Daoy (cell line): ENCODE measurements at places on chromosomes 2 and 18. TPM values are rescaled to one million over a fixed set of nuclear protein-coding genes. Genes with fewer than 3 reads are reported as not detected.

Gene SMYD5
- 31.5 and 31.9 TPM in 2 replicates for total RNA-seq

Gene MITD1
- 31.6 and 37.2 TPM in 2 replicates for total RNA-seq

Gene DCDC2C
- not detected in 2 replicates for total RNA-seq

Gene POU3F3
- 5.8 and 6.5 TPM in 2 replicates for total RNA-seq

Gene PTPRN
- total RNA-seq = 0.21 and 1.3 TPM in 2 replicates

Gene ANKRD29
- total RNA-seq = 1.6 and 3.9 TPM in 2 replicates

Gene ELP2
- total RNA-seq = 77.4 and 80.6 TPM in 2 replicates

Gene DPP10
- total RNA-seq = not detected in 2 replicates

DNA sequence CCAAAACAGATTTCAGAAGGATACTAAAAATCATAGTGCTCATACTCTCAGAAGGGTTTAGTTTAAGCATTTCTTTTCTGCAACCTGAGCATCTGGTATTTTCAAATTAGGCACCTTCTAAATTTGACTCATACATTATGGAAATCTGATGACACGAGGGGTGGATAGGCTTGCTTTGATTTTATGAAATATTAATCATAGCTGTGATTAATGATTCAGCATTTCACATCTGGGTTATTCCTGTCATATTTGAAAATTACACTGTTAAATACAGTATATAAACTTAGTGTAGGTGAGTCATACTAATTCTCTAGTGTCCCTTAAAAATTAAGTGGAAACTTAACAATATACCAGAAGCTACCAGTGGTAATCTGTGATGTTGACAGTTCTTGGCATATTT lies 47.7 kb downstream of the MRPS9 start:
- DNase-seq = no peak

DNA sequence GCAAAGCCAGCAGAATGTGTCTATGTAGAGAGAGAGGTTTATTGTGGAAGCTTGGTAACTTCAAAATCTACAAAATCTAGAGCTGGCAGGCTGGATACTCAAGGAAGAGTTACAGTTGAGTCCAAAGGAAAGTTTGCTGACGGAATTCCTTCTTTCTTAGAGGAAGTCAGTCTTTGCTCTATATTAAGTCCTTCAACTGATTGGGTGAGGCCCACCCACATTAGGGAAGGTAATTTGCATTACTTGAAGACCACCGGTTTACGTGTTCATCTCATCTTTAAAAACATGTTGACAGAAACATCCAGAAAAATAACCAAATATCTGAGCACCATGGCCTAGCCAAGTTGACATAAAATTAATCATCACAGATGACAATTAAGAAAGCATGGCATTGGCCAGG lies 101.5 kb downstream of the TEX51 start:
- DNase-seq = no peak

- no peak for DNase-seq
Measured at GRCh38 chr18:34970106-34970505, 71.1 kb upstream of the MAPRE2 start.

DNA sequence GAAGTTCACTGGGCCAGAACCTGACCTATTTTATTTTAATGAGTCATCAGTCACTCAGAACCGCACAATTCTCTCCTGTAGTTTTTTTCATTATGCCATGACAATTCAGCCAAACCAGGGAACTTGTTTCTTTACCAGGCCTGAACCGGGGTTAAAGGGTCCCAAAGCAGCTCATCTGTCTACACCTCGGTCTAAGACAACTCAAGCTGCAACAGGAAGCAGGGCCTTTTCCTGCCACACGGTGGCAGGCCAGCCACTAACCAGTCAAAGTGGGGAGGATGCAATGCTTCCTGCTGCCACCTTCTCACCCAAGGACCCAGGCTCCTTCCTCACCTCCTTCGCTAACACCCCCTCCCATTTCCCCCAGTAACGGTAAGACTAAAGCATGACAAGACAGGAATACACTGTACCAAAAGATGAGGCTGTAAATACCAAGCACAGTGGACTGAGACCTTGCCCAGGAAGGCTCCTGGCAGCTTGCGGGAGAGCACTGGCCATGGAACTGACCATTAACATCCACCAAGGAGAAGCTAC lies 56.7 kb upstream of the ACKR3 start:
- peak; percentile 65 for DNase-seq

- no peak for DNase-seq
Measured at GRCh38 chr2:239230318-239231052, 170.3 kb downstream of the HDAC4 start.

DNA sequence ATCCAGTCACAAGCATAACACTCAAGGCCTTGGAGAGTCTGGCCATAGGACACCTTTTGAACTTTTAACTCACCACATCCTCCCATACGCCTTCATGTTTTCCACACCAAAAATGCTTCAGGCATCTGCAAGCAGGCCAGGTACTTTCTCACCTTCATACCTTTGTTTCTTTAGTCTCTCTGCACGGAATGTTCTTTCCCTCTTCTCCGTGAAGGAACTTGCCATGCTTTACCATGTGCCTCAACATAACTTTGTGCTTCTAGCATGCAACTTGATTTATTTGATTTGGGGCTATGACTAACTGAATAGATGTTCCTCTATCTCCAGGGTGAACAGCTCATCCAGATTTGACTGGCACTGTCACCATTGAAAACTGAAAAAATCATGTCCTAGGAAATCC lies 141.7 kb upstream of the ACVR2A start:
- DNase-seq = no peak

DNA sequence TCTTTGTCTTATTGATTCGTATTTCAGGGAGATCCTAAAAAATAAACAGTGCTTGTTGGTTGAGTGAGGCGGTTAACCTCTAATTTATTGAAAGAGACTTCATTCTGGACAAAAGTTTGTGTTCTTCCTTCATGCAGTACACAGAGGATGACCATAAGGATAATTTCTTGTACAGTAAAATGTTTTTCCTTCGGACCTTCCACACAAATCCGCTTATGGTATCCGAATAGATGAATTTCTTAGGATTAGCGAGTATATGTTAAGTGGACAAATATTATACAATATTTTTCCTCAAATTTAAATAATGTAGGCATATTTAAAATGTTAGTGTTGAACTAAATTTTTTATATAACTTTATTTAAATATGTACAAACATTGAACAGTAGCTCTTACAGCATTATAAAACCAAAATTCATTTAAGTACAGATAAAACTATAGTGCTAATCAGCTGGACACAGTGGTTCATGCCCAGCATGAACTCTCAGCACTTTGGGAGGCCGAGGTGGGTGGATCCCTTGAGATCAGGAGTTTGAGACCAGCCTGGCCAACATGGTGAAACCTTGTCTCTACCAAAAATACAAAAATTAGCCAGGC lies 84.4 kb downstream of the LPIN1 start:
- DNase-seq = no peak

DNA sequence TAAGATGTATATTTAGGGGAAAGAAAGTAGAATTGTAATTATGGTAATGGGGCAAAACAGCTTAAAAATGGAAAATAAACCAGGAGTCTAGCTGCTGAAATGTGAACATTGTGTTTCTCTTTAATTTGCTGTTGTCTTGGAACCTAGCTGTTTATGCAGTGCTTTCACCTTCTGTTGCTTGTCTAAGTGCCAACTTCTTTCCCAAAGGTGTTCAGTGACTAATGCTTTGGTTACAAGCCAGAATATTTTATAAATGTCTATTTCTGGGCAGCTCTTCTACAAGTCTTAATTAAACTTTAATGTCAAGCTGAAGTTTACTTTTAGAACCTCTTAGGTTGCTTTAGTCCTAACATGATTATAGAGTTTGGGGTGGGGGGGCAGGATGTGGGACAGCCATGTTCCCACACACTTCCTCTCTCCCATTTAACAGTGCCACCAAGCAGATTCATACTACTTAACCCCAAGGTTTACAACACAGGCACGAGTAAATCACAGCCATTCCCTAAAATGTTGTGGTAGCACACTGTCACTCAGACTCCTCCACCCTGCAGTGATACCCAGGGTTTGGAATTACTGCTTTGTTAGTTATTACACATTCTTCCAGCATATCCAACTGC lies 60.6 kb downstream of the ITGA4 start:
- no peak for DNase-seq

- no peak for DNase-seq
Measured at GRCh38 chr2:23707096-23707495, 219.8 kb downstream of the ATAD2B start.

DNA sequence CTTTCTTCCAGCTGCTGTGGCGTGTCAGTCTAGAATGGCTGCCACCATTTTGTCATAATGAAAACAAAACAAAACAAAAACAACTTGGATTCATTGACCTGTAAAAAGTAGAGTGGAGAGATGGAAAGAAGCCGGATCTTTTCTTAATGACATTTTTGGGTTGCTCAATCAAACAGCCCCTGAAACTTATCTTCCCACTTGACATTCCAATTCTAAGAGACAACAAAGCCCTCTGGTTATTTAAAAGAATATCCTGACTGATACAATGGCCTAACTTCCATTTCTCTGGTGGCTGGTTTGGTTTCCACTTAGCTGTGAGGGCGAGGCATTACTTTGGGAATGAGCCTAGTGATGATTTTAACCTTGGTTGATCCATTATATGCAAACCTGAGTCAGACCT lies 123.7 kb downstream of the AQP4 start:
- DNase-seq = no peak

DNA sequence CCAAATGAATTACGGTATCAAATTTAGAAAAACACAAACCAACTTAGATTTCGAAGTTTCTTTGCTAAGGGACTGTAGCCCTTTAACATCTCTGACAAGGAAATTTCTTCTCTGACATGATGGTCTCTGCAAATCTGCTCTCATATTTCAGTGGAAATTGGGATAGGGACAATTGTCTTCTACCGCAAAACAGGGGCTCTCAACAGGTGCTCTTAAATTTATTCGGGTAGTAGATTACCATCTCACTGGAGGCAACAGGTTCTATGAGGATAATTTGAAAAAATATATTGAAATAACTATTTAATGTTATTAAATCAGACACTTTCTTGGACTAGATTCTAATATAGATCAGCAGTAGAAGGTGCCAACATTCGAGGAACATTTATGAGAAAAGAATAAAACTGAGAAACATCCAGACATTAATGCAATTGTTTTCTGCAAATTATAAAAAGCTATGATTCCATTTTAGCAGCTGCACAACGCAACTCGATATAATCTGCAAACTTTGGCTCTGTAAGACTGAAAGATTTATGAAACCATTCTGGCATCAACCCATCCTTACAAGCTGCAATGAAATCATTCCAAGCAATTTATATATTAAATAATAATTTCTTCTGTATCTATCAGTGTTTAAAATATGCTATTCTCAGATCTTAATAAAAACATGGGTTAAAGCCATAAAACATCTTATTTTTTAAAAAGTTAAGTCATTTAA lies 10.0 kb upstream of the BCL2 start:
- no peak for DNase-seq

- no peak for DNase-seq
Measured at GRCh38 chr18:54905629-54906028, 53.6 kb downstream of the CCDC68 start.

- DNase-seq = no peak
Measured at GRCh38 chr2:236772220-236772837, 202.7 kb downstream of the ACKR3 start.

DNA sequence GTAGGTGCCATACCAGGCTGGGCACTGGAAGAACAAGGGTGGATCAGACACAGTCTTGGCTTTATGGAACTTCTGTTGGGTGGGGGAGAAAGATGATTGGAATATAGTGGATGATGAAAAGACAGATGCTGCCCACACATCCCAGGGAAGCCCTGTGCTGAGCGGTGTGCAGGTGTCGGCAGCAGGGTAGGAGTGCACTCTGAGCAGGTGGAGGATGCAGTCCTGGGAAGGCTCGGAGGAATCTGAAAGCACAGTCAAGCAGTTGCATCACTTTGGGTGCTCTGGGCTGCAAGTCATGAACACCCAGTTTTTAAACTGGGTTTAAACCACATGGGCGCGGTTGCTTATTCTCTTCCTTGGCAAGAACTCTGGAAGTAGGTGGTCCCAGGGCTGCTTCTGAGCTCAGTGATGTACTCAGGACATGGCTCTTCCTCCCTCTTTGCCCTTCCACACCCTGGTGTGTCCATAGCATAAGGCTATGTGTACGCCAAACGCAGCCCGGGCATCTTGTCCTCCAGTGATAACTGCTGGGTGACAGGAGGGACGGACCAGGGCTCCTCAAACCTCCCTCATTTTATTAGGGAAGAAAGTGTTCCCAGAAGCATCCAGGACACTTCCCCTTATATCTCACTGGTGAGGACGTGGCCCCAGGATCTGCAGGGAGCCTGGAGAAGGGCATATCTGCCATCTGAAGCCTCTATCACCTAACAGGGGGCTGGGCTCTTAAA lies 84.0 kb downstream of the SH3RF3 start:
- no peak for DNase-seq

DNA sequence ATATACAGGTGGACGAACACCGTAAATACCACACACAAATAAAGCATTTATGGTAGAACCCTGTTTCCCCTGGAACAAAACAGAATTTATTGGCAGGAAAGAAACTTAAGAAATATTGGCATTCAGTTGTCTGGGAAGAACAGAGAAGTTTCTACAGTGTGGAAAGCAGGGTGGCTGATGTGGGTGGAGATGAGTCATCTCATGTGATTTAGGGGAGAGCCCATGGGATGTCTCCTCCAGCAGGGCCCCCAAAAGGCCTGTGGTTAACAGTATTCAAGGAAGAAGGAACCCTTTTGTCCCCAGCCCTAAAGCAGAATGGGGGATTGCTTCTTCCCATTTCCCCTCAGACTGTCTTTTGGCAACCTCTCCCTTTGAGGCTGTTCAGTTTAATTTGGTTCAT lies 24.2 kb downstream of the SIX3 start:
- no peak for DNase-seq

GRCh38 chr2:105732101-105732500 lies 12.6 kb upstream of the NCK2 start:
- no peak for DNase-seq
